Fibroblast of mammary gland (primary cell): ENCODE measurements at places on chromosomes 6 and 20.

- peak; percentile 15 for DNase-seq
Measured at GRCh38 chr6:169833258-169833794, 81.9 kb downstream of the ERMARD start.

DNA sequence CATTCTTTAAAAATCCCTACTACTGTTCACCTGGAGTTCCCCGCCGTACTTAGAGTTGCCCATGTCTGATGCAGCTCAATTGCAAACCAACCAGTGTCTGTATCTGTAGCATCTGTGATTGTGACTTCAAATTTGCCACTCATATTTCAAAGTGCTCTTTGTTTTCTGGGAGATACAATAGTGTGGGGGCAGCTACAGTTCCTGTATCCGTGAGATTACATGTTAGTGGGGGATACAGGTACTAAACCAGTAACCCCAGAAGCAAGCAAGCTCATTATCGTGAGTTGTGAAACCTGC lies 140.9 kb downstream of the ANKRD60 start:
- no peak for DNase-seq

DNA sequence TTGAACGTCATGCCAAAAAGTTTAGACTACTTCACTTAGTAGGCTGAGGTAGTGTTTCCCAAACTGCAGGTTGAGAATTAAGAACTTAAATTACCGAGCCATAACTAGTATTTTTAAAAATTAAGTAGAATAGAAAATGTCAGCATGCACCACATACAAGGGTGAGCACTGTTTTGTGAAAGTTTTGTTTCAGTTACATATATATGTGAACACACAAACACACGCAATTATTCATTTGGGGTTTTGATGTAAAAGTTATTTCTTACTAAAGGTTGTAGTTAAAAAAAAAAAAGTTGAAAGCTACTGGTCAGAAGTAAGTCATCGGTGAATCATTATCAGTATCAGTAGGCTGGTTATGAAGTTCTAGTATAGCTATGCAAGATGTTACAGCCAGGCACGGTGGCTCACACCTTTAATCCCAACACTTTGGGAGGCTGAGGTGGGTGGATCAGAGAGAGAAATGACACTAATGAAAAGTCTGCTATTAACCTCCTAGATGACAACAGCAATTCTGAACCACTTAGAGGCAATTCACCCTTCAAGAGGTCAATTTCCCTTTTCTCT lies 24.1 kb downstream of the FASTKD5 start:
- peak; percentile 40 for DNase-seq

DNA sequence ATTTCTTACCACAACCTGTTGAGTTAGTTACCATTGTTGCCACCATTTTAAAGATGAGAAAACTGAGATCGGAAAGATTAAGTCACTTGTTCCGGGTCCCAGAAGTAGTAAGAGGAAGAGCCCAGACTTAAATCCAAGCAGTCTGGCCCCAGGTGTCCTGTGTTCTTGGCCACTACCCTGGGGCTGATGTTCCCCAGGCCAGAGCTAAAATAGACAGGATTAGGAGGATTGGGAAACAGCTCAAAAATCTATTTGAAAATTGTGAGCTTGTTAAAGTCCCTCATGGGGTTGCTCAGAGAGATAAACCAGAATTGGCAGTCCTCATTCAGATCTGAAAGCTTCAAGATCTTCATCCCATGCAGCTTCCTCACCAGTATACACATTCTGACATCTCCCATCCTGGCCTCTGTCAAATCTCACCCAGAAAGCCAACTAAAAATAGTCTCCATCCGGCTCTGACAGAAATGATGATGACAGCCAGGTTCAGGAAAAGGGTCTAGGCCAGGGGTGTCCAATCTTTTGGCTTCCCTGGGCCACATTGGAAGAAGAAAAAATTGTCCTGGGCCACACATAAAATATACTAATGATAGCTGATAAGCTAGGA lies 62.0 kb downstream of the GFOD1 start:
- DNase-seq = no peak

DNA sequence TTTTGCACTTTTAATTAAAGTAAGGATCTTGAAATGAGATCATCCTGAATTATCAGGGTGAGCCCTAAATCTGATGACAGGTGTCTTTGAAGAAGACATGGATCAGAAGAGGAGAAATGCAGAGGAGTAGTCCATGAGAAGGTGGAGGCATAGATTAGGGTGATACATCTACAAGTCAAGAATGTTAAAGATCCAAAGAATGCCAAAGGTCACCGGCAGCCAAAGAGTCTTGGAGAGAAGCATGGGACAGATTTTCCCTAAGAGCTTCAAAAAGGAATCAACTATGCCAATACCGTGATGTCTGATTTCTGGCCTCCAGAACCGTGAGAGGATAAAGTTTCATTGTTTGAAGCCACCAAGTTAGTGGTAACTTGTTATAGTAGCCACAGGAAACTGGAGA lies 59.0 kb upstream of the THEMIS start:
- no peak for DNase-seq

DNA sequence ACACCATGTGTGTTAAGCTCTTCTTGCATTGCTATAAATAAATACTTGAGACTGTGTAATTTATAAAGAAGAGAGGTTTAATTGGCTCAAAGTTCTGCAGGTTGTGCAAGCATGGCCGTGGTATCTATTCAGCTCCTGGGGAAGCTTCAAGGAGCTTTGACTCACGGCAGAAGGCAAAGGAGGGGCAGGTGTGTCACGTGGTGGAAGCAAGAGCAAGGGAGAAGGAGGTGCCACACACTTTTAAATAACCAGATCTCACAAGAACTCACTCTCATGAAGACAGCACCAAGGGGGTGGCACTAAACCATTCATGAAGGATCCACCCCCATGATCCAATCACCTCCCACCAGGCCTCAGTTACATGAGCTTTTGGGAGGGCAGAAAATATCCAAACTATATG lies 193.7 kb downstream of the ERMARD start:
- DNase-seq = no peak

- no peak for DNase-seq
Measured at GRCh38 chr6:101517632-101518031, 124.1 kb downstream of the GRIK2 start.

DNA sequence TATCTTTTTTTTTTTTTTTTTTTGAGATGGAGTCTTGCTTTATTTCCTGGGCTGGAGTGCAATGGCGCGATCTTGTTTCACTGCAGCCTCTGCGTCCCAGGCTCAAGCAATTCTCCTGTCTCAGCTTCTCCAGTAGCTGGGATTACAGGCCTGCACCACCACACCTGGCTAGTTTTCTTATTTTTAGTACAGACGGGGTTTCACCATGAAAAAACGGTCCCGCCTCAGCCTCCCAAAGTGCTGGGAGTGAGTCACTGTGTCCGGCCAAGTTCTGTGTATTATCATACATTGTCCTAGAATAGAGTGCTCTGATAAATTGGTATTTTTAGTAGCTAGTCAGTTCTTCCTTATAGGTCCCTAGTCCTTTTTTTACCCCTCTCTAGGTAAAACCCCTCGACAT lies 2.8 kb downstream of the SNRPC start:
- no peak for DNase-seq

- peak; percentile 34 for DNase-seq
Measured at GRCh38 chr20:51184289-51184688, 161.4 kb upstream of the KCNG1 start.

- DNase-seq = no peak
Measured at GRCh38 chr6:34532230-34532629, 23.9 kb downstream of the SPDEF start.

DNA sequence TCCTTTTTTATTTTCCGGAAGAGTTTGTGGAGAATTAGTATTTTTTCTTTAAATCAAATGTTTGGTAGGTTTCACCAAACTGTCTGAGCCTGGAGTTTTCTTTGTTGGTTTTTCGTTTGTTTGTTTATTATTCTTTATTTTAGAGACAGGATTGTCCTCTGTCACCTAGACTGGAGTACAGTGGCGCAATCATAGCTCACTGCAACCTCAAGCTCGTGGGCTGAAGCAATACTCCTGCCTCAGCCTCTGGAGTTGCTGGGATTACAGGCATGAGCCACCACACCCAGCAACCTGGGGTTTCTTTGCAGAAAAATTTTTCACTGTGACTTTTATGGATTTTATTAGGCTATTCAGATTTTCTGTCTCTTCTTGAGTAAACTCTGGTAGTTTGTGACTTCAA lies 120.2 kb upstream of the LOC128125822 start:
- DNase-seq = peak; percentile 14

DNA sequence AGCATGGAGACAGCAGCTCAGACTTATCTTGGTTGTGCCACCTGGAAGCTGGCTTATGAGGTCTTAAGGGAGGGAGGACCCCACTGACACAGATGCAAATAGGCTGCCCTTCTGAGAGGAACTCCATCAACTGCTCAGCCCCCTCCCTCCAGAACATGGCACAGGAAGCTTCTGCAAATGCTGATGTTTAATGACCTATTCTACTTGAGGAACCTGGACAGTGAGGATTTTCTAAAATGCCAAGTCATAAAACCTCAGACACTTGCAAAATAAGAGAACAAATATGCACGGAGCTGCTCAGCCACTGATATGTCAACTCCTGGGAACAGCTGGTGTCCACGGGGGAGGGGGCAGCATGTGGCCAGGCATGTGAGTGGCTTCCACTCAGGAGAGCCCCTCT lies 3.5 kb downstream of the CST9 start:
- no peak for DNase-seq

DNA sequence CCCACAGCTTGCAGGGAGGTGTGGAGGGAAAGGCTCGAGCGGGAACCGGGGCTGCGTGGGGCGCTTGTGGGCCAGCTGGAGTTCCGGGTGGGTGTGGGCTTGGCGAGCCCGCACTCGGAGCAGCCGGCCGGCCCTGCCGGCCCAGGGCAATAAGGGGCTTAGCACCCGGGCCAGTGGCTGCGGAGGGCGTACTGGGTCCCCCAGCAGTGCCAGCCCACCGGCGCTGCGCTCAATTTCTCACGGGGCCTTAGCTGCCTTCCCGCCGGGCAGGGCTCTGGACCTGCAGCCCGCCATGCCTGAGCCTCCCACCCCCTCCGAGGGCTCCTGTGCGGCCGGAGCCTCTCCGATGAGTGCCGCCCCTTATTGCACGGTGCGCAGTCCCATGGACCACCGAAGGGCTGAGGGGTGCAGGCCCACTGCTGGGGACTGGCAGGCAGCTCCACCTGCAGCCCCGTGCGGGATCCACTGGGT lies 1242.2 kb upstream of the EYS start:
- no peak for DNase-seq

DNA sequence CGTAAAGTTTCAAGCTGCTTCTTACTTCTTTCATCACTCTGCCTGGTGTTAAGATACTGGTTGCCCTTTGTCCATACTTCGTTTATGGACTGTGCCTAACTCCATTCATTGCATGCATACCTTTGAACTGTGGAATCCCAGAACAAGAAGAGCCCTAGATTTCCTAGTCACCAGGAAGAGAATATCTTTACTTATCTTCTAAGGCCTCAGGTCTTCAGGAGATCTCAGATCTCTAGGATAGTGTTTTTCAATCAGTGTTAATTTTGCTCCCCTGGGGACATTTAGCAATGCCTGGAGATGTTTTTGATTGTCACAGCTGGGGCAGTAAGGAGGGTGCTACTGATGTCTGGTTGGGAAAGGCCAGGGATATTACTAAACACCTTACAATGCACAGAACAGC lies 35.5 kb upstream of the GJA1 start:
- no peak for DNase-seq

- DNase-seq = peak; percentile 71
Measured at GRCh38 chr20:41095110-41095969, 42.0 kb upstream of the PLCG1 start.

DNA sequence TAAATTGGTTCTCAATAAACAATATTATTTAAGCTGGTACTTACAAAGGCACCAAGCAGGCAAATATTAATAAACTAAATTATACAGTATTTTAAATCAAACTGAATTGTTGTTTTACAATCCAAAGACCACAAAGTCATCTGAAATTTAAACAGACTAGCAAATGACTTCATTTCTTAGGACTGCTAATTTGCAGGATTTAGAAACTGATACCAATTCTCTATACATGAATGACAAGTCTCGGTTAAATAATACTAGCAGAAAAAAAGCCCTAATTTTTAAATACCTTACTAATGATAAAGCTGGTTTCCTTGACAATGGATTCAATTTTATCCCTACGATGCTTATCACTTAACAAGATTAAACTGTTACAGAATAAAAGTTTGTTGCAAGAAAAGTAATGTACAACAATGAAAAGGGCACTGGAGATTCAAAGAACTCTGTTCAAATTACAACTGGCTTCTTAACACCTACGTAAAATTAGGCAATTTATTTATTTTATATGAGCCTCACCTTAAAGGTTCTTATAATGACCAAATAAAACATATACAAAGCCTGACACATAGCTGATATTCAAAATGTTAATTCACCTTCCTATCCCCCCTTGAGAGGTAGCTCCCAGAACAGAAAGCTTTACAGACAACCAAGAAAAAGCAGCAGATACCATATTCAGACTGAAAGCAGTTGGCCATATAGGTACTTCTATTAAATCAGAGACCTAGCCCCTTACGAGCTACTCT lies 33.1 kb downstream of the HBS1L start:
- DNase-seq = no peak

GRCh38 chr6:161917645-161918044 lies 643.8 kb upstream of the AGPAT4 start:
- peak; percentile 9 for DNase-seq

- no peak for DNase-seq
Measured at GRCh38 chr6:16228043-16228442, 10.3 kb upstream of the GMPR start.

DNA sequence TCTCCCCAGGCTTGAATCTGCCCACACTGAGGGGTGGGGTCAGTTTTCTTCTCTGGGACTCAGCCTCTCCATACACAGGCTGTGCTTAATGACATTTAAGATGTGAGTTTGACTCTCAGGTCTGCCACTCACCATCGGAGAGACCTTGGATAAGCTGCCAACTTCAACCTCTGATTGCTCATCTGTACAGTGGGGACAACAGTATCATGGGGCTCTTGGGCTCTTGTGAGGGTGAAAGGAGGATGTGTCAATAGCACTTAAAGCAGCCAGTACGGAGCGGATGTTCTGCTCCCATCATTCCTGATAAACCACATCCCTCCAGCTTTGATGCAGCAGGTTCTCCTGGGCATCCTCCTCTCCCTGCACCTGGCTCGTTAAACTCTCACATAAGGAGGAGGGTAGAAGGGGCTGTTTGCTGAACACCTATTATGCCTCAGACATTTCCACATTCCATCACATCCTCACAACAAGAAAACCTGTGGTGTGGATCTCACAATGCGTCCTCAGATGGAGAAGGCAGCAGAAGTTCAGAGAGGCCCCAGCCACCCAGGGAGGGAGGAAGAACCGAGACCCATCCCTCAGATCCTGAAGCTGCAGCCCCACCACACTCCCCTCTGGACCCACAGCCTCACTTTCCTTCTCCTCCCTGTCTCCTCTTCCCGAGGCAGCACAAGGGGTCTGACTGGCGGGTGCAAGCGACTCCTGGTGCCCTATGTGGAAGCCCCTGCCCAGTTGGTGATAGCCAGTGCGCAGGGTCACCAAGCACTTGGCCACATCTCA lies 1.9 kb upstream of the PDYN start:
- no peak for DNase-seq
